ENCODE measurements at places on chromosomes 5 and 9. TPM values are rescaled to one million over a fixed set of nuclear protein-coding genes. Genes with fewer than 3 reads are reported as not detected.

The TLX3 gene
- total RNA-seq = not detected

GRCh38 chr9:136655536-136656182 is 7.1 kb upstream of the EGFL7 start:
- DNase-seq = no peak

- DNase-seq = no peak
Observed at GRCh38 chr5:36606036-36606427, 374 bp upstream of the SLC1A3 start.

DNA sequence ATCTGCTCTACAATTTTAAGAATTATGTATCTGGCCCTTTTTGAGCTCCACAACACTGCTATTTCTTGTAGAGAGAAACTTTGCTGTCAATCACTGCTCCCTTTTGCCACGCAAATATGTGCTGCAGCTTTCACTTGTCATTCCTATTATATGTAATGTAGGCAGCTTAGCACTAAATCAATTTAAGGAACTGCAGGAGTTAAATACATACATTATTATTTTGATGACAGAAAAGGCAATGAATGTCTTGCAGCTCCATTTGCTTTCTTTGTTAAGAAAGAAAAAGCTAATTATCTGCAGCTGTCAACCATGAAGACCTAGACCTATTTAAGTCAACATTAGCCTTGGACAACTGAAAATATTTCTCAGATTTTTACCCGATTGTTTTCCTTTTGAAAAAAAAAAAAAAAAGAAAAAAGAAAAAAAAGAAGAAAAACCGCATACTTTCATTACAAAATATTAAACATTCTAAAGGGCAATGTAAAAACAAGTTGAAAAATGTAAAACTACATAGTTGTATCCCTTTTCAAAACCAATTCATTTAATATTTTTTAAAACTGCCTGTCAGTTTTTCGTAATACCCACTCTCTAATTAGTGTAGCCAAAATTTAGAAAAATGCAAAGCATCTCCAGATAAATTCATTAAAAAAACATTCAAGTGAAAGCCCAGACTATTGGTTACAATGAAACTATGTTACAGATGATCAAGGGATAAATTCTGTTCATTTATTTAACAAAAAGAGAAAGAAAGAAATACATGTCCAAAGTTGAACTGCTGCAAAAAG is 57.2 kb downstream of the RFX3 start:
- DNase-seq = no peak

DNA sequence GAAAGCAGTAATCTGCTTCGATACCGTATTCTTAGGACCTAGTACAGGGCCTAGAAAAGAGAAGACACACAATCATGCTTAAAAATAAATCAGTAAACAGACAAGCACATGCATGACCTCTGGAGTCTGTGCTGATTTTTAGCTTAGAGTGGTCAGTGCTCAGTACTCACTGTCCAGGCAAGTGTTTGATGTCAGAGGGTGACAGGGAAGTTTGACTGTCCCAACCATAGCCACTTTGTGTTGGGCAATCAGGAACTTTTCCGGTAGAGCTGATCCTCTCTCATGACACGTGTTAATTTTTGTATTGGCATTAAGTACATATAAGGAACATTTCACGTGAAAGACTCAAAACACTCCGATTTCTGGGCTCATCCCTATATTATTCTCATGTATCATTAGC is 464.7 kb upstream of the KLF4 start:
- no peak for DNase-seq

The SLC6A18 gene
- not detected for total RNA-seq

DNA sequence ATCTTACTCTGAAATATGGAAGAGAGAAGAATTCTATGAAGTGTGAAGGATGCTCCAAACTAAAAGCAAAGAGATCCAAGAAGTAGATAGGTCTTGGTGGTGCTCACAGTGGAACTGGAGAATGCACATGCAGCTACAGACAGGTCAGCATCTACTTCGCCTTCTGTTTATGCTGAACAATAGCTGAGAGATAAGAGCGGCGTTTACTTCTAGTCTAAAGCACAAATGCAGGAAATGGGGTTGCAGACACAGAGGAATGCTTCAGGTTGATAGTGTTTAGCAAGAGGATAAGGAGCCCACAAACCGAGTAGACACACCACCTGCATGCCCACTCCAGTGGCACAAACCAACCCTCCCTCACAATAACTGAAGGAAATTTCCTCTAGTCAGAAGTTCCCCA is 180.0 kb upstream of the RGMB start:
- no peak for DNase-seq

GRCh38 chr9:21027295-21027694 is 4.1 kb downstream of the HACD4 start:
- DNase-seq = no peak

DNA sequence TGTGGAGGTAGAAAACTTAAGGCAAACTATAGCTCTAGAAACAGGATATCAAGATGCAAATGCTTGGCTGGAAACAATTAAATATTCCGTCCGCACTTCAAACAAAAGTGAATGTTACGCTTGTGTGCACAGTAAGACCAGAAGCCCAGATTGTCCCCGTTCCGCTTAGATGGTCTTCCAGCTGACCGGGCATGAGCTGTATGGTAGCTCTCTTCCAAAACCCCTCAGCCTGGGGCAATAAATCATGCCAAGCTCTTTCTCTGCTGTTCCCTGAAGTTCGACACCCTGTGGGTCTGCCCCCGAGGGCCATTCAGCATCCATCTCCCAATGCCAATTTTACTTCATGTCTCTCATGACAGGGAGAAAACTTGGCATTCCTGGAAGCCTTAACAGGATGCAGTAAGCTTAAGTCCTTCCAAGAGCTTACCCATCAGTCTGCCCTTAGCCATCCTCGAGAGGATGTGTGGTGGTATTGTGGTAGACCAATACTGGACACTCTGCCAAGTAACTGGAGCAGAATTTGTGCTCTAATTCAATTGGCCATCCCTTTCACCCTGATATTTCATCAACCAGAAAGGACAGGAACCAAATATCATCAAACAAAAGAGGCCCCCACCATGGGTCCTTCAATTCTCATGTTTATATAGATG is 70.7 kb upstream of the RANBP6 start:
- no peak for DNase-seq

Data from CD8-positive, alpha-beta memory T cell (primary cell).